Esophagus muscularis mucosa (tissue), 4 donors: ENCODE measurements at places on chromosomes 7 and 10. TPM values are rescaled to one million over a fixed set of nuclear protein-coding genes. Genes with fewer than 3 reads are reported as not detected.

Gene TRPV5
- not detected for total RNA-seq

Gene ANKRD1
- total RNA-seq, result not detected

Gene ZFAND4
- 16.1 TPM for total RNA-seq

Gene TMEM60
- 15.9 TPM for total RNA-seq

DNA sequence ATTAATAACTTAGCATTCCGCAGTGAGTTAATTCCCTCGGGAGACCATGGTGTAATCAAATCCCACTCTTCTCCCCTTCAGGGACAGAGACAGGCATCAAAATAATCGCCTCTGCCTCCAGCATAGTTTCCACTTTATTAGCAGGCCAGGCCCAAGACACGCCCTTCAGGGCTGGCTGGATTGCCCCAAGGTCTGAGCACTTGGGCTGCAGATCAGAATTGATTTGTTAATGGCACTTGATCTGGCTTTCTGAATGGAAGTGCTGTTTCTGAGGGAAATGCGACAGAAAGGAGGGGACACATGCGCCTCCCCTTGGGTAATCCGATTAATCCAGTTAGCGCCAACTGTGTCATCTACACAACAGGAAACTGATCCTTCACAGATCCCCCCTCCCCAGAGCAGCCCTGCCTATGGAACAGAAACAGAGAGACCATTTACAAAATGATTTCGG is 15.6 kb downstream of the CHAT start:
- DNase-seq, result no peak

DNA sequence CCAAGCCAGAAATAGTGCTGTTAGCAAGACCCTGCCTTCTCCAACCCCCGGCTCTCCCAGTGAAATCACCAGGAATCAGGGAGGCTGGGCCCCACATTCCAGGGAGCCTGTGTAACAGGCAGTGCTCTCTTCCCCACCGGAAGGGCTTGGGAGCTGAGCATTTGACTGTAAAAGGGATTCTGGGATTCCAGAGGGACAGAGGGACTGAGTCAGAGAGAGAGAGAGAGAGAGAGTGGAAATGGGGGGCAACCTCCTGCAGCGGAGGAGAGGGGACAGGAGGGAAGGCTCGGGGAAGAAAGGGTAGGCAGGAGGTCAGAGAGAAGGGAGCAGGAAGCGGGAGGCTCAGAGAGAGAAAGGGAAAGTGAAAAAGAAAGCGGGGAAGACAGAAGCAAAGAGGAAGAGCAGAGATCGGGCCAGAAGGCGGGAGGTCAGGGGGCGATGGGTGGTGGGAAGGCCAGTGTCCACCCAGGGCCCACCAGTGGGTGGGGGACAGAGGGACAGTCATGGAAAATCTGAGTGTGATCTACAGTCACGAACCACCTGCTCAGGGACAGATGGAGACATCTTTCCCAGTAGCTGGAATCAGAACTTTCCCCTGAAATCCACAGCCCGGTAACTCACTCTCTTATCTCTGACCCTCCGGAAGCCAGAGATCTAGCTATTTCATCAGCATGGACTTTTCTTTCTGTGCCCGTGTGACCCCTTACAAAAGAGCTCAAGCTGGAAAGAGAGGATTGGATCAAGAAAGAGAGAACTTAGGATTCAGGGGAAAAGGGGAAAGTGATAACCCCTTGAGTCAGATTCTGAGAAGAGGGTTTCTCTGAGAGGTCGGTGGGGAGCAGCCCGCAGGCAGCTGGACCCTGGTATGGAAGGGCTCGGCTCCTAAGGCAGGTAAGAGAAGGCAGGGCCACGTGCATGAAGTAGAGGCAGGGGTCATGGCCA is 4.6 kb upstream of the SERPINE1 start:
- no peak for DNase-seq

- DNase-seq, result no peak
Measured at GRCh38 chr10:29132551-29133111, 156.2 kb upstream of the LYZL1 start.

DNA sequence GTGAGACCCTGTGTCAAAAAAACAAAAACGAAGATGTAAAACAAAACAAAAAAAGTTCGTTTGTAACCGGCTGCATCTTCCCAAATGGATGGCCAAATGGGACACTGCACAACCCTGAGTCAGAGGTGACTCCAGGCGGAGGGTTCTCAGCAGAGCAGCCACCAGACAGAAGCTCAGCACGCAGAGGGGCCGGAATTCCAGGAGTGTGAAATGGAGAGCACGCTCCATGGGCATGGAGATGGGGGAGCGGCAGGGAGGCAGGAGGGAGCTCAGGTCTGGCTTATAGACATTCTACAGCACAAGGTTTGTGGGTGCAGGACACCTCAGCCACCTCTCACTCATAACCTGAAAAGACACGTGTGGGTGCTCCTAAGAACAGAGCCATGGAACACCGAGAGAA is 227.0 kb downstream of the MAD1L1 start:
- DNase-seq, result no peak

- DNase-seq, result no peak
Measured at GRCh38 chr7:85890244-85890811, 703.5 kb upstream of the SEMA3D start.

- no peak for DNase-seq
Measured at GRCh38 chr10:76309741-76310587, 878.5 kb downstream of the LRMDA start.
